ENCODE measurements at places on chromosomes 1 and 21.

GRCh38 chr1:8166406-8166805, 140.3 kb upstream of the ERRFI1 start:
- peak; percentile 78 for DNase-seq

DNA sequence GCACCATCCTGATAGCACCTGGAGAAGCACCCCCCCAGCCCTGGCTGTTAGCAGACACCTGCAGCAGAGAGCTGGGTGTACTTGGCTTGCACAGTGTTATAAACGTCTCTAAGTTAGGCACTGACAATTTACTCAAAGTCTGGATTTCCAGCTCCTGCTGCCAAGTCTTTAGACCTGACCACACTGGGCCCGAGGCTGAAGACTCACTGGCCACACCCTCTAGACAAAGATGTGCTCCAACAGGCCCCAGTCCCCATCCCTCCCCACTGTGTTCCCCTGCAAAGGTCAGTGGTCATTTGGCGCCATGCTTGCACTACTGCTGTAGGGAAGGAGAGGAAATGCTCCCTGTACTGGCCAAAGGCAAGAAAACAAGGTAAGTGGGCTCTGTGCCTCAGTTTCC, 31.1 kb downstream of the PADI6 start:
- DNase-seq = no peak

GRCh38 chr1:64550946-64551605, 81.1 kb downstream of the CACHD1 start:
- no peak for DNase-seq

- DNase-seq = no peak
Observed at GRCh38 chr1:54456361-54456760, 50.2 kb upstream of the SSBP3 start.

DNA sequence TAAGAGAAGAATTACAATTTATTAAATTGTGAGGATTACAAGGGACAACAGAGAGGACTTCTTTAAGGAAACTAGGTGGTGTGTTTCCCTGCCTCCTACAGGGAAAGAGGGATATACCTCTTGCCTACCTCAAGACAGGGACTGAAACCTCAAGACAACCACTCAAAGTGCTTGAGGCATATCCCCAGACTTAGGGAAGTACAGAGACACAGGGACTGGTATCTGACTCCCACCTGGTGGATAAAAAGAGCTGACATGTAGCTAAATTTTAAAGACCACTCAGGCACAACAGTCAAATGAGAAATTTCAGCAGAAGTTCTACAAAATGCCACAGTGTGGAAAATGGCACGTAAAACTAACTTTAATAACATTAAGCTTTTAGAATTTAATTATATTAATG, 21.3 kb downstream of the DENND2C start:
- no peak for DNase-seq

- peak; percentile 24 for DNase-seq
Observed at GRCh38 chr1:76267631-76268030, 193.1 kb downstream of the ST6GALNAC3 start.
